ENCODE measurements at places on chromosomes 2 and 18.

GRCh38 chr2:38214209-38214717, 138.3 kb upstream of the CYP1B1 start:
- no peak for DNase-seq

- no peak for DNase-seq
These were observed 171.3 kb downstream of the TWIST2 start for GRCh38 chr2:239019183-239019581.

GRCh38 chr2:149160701-149161217, 122.3 kb downstream of the LYPD6B start:
- no peak for DNase-seq

DNA sequence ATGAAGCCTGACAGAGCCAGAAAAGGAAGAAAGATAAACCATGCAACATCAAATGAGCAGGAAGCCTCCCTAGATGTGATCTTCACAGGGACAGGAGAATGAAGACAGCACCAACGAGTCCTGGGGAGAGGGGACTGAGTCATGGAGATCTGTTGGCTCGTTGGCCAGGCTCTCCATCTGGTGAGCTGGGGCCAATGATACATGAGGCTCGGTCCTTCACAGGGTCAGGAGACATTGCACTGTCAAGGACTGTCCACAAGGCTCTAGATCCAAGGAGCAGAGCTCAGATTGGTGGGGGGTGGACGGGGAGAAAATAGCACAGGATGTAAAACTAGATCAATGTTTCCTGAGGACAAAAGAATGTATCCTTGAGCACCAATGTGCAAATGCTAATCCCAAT, 735 bp downstream of the CD207 start:
- DNase-seq = no peak

DNA sequence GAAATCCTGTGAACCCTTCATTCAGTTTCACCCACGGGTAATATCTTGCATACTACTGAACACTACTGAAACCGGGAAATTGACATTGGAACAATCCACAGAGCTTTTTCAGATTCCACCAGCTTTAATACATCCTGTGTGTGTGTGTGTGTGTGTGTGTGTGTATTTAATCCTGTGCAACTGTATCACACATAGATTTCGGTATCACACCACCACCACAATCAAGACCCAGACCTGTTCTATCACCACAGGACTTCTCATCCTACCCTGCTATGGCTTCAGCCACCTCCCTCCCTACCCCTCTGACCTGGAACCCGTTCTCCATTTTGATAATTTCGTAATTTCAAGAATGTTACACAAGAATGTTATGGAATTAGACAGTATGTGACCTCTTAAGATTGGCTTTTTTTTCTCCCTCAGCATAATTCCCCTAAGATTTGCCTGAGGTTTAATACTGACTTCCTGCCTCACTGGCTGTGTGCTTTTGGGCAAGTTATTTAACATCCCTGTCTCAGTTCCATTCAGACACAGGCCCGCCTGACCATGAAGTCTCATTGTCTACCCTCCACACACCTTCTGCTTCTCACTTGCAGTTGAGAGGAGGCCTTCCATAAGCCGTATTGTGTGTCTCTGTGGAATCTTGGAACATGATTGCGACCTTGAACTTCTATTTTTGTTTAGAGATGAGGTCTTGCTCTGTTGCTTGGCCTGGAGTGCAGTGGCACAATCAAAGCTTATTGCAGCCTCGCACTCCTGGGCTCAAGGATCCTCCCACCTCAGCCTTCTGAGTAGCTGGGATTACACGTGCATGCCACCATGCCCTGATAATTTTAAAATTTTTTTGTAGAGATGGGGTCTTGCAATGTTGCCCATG, 14.4 kb upstream of the TMEM131 start:
- DNase-seq = no peak

- no peak for DNase-seq
These were observed 3.7 kb downstream of the ROCK2 start for GRCh38 chr2:11340717-11341116.

DNA sequence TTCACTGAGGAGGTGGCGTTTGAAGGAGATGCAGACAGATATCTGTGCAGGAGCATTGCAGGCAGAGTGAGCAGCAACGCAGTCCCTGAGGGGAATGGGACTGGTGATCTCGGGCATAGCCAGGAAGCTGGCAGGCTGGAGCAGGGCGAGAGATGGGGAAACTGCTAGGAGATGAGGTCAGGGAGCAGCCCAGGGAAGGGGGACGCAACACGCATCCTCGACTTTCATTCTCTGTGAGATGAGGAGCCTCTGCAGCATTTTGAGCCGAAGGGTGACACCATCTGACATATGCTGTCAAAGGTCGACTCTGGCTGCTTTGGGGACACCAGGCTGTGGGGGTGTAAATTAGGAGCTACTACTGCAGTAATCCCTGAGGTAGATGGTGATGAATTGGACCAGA, 4.3 kb upstream of the CHRNA1 start:
- no peak for DNase-seq

GRCh38 chr2:151119374-151119773, 142.3 kb downstream of the RBM43 start:
- no peak for DNase-seq

GRCh38 chr2:64938607-64939285, 50.5 kb upstream of the SLC1A4 start:
- no peak for DNase-seq

- DNase-seq = no peak
These were observed 43.5 kb downstream of the MFSD6 start for GRCh38 chr2:190451561-190452176.

GRCh38 chr18:62258093-62258492, 67.0 kb upstream of the TNFRSF11A start:
- no peak for DNase-seq

- DNase-seq = no peak
These were observed 25.0 kb downstream of the FASTKD2 start for GRCh38 chr2:206790311-206790935.

GRCh38 chr2:48540237-48540935, 10.4 kb downstream of the STON1 start:
- DNase-seq = no peak

- no peak for DNase-seq
These were observed 29.0 kb upstream of the DARS1 start for GRCh38 chr2:136014411-136014810.

DNA sequence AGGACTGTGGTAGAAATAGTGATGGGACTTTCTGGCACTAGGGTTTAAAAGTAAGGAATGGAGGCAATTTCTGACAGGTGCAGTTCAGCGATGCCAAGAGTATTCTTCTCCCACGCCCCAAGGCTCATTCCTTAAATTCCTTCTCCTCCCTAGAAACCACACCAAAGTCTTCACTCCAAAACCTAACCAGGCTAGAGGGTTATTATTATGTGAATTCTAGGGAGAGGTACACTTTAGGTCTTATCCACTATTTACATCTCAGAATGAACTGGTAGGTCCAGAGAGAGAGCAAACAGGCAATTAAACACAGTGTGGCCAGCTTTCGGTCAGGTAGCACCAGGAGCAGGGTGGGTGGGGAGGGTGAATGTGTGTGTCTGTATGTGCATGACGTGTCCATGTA, 11.4 kb downstream of the IL1F10 start:
- no peak for DNase-seq

- DNase-seq = no peak
These were observed 13.7 kb downstream of the NCL start for GRCh38 chr2:231450548-231450989.

- DNase-seq = no peak
These were observed 21.6 kb downstream of the MROH2A start for GRCh38 chr2:233799716-233800115.

DNA sequence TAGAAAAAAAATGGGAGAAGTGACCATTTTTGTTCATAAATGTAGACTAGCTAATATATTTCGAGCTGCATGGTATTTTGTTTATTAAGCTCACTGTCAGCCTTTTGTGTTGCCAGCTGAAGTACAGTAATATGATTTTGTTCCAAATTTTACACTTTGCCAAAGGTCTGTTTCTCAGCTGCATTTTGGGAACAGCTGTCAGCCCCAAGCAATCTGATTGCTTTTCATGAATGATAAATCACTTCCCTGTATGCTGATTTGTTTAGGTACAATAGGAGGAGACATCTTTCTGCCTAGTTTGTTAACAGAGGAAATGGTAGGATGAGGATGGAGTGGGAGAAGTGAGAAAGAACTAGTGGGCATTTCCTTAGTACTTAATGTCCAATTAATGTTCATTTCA, 79.3 kb downstream of the NABP1 start:
- DNase-seq = no peak

DNA sequence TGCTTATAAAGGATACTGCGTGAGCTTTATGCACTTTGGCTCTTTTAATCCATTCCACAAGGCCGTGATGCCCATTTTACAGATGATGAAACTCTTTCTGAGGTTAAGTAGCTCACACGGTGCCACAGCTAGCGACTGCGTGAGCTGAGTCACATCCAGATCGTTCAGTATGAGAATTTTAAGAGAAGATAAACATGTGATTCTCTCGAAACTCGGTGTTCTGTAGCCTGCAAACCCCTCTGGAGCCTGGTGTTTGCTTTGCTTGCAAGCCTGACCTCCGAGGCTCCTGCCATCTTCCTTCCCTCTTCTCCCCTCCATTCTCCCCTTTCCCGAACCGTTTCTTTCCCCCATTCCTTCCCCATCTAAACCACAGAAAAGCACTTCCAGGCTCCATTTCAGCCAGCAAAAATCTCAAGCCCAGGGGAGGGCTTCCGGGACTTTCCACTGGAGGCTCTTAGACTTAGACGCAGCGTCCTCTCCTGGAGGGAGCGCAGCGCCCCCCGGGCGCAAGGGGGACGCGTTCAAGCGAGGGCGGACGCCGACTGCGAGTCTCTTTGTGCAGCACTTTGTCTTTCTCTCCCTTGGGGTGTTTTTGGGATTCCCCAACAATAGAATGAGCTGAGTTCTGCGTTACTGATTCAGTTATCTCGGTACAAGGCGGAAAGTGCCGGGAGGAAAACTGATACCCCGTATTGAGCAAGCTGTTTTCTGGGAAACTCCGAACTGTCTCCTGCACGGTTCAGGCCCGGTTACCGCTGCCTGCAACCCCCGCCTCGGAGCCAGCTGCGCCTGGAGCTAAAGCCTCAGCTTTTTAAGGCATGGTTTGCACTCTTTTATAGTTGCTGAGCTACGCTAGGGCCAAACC, 38.0 kb downstream of the CYP1B1 start:
- DNase-seq = no peak

DNA sequence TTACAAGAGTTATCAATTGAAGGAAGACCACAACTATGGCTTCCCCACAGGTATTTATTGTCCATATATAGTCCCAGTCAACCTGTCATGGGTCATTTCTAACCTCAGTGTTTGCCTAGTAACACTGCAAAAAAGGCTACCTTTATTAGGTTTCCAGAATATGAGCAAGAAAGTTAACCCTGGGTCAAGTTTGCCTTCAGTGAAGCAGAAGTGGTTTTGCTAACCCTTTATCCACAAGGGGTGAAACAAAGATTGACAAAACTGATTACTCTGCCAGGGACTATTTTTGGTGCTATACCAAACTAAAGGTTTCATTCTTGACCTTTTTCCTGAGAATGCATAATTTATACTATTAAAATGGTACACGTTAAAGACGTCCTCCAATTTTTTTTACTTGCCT, 28.8 kb downstream of the SP100 start:
- DNase-seq = no peak

DNA sequence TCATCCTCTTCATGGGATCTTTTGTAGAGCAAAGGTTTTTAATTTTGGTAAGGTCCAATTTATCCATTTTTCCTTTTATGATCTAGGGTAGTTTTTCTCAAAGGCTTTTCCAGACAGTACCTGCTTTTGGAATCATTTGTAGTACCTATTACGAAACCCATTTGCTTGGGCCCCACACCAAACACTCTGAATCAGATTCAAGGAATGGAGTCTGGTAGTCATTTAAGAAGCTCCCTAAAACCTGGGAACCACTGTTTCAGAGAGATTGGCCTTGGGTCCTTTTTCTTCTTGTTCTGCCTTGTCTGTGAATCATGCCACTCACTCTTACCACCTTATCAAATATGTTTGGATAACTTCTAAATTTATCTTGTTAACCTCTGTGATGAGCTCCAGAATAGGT, 40.3 kb downstream of the OSBPL6 start:
- no peak for DNase-seq

DNA sequence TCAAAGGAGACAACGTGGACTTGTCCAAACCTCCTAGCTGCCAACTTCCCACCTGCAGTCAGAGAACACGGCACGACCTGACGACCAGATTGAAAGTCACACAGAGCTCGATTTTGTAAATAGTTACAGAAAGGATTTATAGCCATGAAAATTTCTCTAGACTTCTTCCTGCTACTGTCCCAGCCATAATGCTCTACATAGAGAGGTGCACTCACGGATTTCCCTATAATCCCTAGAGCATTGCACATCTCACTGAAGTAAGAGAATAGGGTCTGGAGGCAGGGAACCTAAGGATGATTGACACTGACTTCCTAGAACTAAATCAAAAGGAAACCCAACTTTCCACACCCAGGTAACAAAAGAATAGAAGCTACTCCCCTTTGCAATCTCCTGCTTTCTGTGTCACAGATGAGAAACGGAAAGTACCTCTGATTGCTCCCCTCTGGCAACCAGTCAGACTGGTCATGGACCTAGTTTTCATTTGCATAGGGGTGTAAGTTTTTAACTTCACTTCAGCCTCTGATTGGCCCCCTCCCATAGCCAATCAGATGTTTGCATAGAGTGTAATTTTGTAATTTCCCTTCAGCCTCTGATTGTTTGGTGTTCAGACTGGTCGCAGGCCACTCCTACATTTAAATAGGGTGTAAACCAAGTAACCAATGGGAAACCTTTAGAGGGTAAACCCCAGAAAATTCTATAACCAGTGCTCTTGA, 58.6 kb upstream of the FBXO11 start:
- DNase-seq = no peak

- DNase-seq = no peak
These were observed 8.8 kb downstream of the GPR55 start for GRCh38 chr2:230916218-230916617.

GRCh38 chr2:28717339-28717758, 34.3 kb upstream of the PPP1CB start:
- no peak for DNase-seq

DNA sequence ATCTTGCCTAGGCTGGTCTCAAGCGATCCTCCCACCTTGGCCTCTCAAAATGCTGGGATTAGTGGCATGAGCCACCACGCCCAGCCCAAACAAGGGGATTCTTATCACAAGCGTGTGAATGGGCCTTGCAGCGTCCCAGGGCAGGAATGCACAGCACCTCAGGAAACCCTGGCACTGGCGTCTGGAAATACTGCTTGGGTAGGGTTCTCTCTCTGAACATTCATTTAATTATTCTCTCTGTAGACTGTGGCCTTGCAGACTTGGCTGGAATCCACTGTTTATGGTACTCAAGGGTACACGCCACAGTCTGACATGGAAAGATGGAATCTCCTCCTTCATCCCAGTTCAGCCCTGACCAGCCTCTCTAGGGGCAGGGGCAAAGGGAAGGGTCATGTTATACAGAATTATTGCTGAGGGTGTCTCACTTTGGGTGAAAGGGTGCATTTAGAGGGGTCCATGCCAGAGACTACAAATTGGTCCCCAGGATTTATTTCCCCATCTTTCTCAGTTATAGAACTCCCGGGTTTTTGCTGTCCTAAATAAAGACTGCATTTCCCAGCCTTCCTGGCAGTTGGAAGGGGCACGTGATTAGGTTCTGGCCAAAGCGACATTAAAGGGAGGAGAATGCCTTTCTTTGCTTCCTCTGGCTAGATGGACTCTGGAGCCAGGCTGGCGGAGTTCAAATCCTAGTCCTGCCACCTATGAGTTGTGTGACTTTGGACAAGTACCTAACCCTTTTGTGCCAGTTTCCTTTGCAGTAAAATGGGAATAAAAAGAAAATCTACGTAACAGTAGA, 147.2 kb upstream of the HAAO start:
- DNase-seq = no peak

All from CD4-positive, alpha-beta T cell (primary cell).